NCI-H2171 treated with DMSO at 0.1 percent for 48 hours (cell line): ENCODE measurements at places on chromosomes 7 and 10.

DNA sequence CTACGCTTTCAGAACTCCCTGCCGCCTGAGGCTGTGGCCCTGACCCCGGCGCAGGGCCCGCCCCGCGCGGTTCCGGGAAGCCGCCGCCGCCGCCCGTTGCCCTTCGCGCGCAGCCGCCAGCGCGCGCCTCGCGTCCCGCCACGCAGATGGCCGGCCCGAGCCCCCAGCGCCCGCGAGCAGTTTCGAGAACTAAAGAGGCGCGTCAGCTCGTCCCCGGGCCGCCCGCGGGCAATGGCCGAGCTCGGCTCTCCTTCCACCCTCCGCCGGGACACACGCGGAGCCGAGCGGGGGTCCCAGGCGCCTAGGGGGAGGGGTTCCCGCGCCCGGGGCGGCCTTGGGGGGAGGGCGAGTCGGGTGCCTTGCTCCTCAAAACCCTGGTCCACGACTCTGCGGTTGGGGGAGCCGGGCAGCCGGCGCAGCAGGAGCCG, 1.8 kb downstream of the HNRNPF start:
- peak; percentile 15 for DNase-seq

- DNase-seq, result no peak
Measured at GRCh38 chr7:101618916-101619315, 10.2 kb downstream of the MYL10 start.

DNA sequence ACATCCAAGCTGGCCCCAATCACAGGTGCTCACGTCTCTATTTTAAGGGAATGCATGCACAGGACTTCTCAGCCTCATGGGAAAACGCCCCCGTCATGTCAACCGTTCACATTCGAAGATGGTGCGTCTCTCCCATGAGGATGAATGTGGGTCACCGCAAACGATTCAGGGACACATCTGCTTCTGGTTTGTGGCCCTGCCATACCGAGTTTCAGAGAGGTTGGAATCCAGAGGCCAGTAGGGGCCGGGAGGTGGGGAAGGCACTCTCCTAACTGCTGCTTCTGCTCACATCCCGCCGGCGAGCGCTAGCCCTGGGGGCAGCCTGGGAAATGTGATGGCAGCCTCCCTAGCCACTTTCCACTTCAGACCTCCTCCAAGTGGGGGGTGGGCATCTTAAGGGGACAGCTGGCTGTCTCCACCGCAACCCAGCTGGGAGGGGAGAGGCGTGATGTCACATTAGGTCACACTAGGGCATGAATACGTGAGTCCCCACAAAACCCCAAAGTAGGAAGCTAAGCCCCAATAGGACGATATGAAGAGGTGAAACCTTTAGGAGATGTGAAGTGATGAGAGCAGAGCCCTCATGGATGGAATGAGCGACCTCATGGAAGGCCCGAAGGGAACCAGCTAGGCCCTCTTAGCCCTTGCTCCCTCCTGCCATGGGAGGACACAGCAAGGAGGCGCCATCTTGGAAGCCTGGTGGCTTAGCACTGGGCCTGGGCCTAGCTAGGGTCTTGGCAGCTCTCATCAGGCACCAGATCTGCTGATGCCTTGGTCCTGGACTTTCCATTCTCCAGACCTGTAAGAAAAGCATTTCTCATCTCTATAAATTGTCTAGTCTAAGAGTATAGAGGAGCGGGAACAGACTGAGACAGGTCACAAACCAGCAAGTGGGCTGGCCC, 107.8 kb downstream of the TCERG1L start:
- no peak for DNase-seq

- DNase-seq, result no peak
Measured at GRCh38 chr7:7869651-7870050, 98.9 kb upstream of the GLCCI1 start.

GRCh38 chr7:31553661-31554081, 39.8 kb downstream of the ITPRID1 start:
- no peak for DNase-seq

- no peak for DNase-seq
Measured at GRCh38 chr10:96073722-96074121, 30.3 kb downstream of the CCNJ start.
